Stimulated activated CD4-positive, alpha-beta T cell treated with anti-CD3 and anti-CD28 coated beads, Interleukin-4, amount 100 ng/mL, for 48 hours (primary cell): ENCODE measurements at places on chromosomes 11 and 22.

- no peak for DNase-seq
Observed at GRCh38 chr11:23315286-23315685, 455.0 kb upstream of the CCDC179 start.

- DNase-seq = no peak
Observed at GRCh38 chr11:128399251-128400121, 187.9 kb downstream of the ETS1 start.

GRCh38 chr22:29598684-29599020 is 4.8 kb upstream of the NF2 start:
- no peak for DNase-seq

GRCh38 chr22:47335460-47335859 is 573.0 kb downstream of the TBC1D22A start:
- DNase-seq = no peak

GRCh38 chr11:74686792-74687191 is 44.4 kb downstream of the CHRDL2 start:
- DNase-seq = no peak

GRCh38 chr11:18065572-18065971 is 19.5 kb upstream of the TPH1 start:
- no peak for DNase-seq

GRCh38 chr22:29391546-29391945 is 3.2 kb upstream of the AP1B1 start:
- no peak for DNase-seq

- DNase-seq = no peak
Observed at GRCh38 chr11:31895926-31896325, 84.8 kb upstream of the PAX6 start.

- DNase-seq = no peak
Observed at GRCh38 chr11:57457643-57458023, 2.7 kb upstream of the RTN4RL2 start.

- DNase-seq = no peak
Observed at GRCh38 chr11:121968638-121969037, 147.4 kb downstream of the BLID start.

- peak; percentile 14 for DNase-seq
Observed at GRCh38 chr11:58788355-58789023, 56.0 kb downstream of the GLYATL2 start.

- DNase-seq = no peak
Observed at GRCh38 chr11:15605094-15605493, 490.4 kb downstream of the INSC start.

DNA sequence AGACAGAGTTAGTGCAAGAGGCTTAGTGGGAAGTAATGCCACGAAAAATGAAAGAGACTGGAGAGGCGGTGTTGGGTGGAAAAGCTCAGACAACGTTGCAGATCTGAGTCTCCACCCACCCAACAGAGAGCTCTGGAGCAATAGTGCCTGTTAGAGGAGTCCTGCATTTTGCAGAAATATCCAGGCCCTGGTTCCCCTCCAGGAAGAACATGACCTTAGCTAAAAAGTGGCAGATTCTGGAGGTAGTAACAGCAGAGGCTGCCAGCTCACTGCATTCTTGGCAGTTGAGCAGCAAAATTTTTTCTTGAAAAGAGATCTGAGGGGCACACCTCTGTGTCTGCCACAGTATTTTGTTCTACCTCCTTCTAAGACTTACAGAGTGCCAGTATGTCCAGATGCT is 27.7 kb upstream of the BIRC3 start:
- no peak for DNase-seq

GRCh38 chr22:30562366-30562765 is 12.1 kb downstream of the GAL3ST1 start:
- DNase-seq = no peak

DNA sequence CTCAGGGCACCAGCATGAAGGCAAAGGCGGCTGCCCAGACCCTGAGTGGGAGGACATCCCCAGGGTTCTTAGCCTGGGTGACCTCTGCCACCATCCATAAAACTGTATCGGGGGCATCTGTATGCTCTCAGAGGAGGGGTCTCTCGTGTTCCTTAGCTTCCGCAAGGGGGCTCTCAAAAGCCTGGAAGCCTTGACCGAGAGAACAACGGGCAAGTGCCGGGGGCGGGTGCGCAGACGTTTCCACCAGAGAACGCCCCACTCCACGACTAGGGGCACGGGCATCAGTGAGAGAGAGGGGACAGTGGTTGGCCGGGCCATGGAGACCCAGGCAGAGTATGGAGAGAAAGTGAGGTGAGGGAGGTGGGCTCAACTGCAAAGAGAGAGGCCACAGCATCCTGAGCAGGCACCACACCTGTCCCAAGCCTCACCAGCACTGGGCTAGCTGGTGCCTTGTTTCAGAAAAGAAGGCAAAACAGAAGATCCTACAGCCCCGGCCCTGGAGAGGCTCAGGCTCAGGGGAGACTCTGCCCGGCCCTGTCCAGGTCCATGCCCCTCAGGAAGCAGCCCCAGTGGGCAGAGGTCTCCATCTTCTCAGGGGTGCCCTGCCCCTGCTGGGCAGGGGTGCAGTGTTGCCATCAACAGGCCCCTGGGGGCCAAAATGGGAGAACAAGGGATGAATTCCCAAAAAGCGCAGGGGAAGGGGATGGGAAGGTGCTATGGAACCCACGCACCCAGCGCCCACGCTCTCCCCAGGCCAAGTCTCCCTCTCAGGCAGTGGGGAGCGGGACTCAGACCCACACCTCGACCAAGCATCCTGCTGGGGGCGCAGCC is 5.9 kb downstream of the TSPAN32 start:
- no peak for DNase-seq

DNA sequence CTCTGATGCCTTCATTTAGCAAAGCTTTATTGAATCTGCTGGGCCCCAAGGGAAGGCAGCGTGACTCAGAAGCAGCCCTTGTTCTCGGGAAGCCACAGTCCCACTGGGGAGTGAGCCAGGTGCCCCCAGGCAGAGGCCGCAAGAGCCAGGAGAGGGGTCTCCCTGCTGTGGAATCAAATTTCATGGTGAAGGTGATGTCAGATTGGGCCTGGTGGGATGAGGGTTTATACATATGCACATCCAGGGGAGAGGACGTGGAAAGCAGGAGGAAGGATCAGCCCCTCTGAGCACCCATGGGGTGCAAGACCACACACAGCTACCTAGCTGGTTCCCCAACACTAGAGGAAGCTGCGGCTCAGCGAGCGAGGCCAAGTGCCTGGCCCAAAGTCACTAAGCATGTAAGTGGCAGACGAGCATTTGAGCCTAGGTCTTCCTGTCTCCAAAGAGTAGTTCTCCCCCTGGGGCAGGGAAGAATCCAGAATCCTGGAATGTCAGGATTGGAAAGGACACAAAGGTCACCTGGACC is 2.0 kb downstream of the SYNGR1 start:
- no peak for DNase-seq

DNA sequence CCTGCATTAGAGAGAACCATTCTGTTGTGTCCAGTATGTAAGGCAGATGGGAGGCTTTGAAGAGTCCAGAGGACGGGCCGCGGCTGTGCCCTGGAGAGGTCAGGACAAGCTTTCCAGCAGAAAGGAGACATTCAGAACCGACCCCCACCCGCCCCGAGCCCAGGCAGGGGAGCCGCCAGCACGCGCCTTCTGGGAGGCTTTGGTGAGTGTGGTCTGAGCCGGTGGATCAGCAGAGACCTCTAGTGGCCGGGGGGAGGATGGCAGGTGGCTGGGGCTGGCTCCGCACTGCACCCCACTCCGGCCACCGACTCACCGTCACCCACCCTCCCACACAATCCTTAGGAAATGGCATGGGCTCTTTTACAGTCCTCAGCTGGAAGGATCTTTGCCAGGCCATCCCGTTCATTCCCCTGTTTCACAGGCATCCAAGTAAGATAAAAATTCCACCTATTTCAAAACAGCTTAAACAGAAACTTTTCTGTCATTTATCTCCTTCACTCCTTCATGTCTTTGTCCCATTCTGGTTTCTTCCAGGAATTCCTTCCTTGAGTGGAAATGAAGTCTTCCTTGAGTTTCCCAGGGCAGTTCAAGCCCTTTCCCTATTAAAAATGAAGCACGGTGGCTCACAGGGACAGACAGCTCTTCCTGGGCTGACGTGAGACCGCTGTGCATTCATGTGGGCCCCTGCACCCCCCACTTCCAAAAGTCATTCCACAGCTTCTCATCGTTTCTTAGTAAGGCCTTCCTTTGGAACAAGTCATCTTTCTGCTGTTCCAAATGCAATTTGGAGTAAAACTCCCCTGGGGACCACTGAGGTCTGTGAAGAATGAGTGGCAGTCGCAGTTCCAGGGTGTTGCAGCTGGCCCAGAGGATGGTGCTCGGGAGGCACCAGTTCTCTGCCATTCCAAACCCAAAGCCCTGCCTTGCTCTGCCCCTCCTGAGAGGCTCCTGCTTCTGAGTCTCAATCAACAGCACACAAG is 91.0 kb downstream of the FEZ1 start:
- peak; percentile 59 for DNase-seq

DNA sequence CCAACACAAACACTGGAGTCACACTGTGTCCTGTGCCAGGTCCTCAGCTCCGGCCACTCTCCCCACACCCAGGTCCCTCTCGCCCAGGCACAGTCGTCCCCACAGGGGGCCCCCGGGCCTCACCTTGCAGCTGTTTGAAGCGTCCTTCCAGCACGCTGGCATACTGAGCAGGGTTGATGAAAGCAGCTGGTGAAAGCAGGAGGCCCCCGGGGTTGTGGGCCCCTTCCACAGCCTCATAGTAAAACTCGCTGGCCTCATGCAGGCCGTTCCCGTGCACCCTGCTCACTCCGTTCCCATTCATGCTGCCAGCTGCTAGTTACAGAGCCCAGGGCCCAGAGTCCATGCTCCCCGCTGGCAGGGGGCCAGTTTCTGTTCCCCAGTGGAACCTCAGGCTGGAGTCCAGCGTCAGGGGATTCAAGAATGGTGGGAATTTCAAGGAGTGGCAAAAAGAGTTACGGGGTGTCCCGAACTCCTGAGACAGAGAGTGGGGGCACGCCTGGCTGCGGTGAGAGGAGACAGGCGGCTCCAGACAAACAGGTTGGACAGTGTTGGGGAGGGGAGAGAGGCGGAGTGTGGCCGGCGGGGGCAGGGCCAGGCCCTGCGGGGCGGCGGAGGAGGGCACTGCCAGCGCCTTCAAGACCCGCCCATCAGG is 10.6 kb downstream of the SPTBN2 start:
- DNase-seq = no peak

- no peak for DNase-seq
Observed at GRCh38 chr22:42365111-42365865, 66.9 kb downstream of the NFAM1 start.

DNA sequence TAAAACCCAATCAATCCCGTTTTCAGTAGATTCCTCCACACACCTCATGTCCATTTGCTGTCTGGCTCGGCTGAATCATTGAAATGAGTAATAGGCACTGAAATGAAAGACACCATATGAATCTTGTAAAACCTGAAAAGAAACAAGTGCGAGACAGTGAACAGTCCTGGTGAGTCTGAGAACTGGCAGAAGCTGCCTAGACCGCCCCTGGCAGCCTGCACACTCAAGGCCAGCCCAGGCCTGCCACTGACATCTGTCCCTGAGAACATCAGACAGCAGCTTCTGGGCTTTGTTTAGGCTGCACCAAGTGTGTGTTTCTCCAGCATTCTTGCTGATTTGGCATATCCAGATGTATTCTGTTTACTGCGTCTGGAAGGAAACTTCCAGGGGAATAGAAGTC is 44.8 kb downstream of the ENDOD1 start:
- DNase-seq = no peak

GRCh38 chr22:28977060-28977459 is 84.6 kb downstream of the C22orf31 start:
- no peak for DNase-seq

GRCh38 chr11:59403546-59403945 is 22.7 kb downstream of the OR5A2 start:
- DNase-seq = no peak

GRCh38 chr11:78666675-78667160 is 92.1 kb upstream of the NARS2 start:
- no peak for DNase-seq

GRCh38 chr11:119416606-119417580 is 6.1 kb downstream of the THY1 start:
- DNase-seq = no peak

DNA sequence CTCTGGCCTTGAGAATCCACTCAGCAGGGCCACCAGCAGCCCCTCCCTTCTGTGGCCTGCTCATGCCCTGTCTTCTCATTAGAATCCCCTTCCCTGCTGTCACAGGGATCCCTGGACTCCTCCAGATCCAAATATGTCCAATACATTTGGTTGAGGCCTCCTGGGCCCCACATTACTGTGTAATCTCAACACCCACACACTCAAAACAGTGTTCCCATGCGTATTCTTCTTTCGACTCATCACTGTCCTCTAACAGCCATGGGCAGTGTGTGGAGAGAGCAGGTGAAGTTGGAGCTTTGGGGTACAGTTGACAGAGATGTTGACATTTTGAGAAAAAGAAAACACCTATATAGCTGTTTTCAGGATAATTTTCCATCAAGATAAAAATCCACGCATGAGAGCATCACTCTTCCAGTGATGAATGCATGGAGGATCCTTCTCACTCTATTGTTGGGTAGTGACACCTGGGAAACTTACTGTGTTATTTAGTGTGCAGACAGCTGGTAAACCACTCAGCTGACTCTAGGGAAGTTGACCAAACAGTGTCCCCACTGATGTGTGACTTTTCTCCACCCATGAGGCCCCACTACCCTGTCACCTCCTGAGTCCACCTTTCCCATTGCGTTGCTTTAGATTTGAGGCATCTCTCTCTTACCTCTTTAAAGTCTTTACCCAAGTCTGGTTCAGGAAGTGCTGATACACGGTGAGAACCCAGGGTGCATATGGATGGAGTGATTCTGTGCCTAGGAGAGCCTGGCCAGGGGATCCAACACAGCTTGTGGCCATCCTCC is 28.7 kb upstream of the VPREB1 start:
- no peak for DNase-seq

- no peak for DNase-seq
Observed at GRCh38 chr22:47090591-47091245, 328.3 kb downstream of the TBC1D22A start.

DNA sequence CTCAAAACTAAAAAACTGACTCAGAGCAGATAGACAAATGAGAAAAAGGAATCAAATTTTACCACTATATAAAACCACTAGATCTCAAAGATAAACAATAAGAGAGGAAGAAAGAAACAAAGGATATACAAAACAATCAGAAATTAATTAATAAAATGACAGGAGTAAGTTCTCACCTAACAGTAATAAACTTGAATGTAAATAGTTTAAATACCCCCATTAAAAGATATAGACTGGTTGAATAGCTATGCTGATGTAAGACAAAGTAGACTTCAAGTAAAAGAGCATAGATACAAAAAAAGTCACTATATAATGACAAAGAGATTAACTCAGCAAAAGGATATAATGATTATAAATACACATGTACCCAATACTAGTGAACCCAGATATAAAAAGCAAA is 72.3 kb upstream of the GNAZ start:
- no peak for DNase-seq

DNA sequence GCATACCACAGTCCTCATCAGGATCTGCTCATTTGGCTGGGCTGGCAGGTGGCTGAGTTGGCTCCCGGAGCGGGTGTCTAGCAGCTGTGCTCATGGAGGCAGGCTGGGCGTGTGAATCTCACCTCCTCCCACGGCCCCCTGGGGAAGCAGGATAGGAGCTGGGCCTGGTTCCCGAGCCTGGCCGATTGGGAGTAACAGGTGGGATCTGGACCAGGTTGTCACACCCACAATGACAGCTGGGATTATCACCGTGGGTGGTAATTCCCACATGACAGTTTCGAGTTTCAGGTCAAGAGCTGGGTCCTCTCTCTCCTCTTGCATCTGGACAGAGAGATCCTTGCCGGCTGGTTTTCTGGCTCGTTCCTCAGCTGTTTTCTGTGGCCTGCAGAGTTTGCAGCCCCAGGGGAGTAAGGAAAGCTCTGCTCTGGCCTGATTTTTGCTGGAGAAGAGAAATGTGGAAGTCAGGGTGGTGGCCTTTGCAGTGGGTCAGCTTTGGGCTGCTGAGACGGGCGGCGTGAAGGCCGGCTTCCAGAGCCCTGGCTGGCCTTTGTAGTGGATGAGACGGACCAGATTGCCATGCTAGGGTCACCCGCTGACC is 57.0 kb downstream of the BCR start:
- no peak for DNase-seq
